ENCODE measurements at places on chromosomes 11 and 22. TPM values are rescaled to one million over a fixed set of nuclear protein-coding genes. Genes with fewer than 3 reads are reported as not detected.

The LRRC56 gene
- 3.0 TPM for polyA plus RNA-seq

The FAM83F gene
- polyA plus RNA-seq: 1.6 TPM

The SPI1 gene
- 2.5 TPM for polyA plus RNA-seq

The STK33 gene
- polyA plus RNA-seq: 25.3 TPM

The BRD1 gene
- 31.7 TPM for polyA plus RNA-seq

The RGL4 gene
- 3.1 TPM for polyA plus RNA-seq

The CAPN1 gene
- 73.4 TPM for polyA plus RNA-seq

The MED19 gene
- polyA plus RNA-seq: 21.2 TPM

The NEFH gene
- polyA plus RNA-seq: 9.9 TPM

The KLHDC7B gene
- polyA plus RNA-seq: 0.04 TPM

- peak; percentile 51 for DNase-seq
Measured at GRCh38 chr11:74702383-74703007, 28.7 kb downstream of the CHRDL2 start.

DNA sequence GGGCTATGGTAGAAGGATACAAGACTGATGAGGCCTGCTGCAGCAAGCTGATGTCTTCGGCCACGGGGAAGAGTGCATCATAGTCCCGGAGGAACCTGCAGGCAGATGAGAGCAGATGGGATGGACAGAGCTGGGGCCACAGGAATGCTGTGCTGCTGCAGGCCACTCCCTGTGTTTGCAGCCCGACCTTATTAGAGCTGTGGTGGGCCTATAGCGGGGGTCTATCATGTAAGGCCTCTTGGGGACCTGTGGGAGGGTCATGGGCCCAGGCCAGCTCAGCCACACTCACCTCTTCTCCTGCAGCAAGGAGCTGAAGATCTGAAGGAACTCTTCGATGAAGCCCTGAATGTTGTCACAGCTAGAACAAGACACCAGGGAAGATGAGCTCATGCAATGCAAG is 31.9 kb downstream of the ASCC2 start:
- DNase-seq: no peak

- no peak for DNase-seq
Measured at GRCh38 chr11:67366546-67366945, 6.9 kb downstream of the CLCF1 start.

- DNase-seq: no peak
Measured at GRCh38 chr11:34566208-34566551, 52.6 kb upstream of the ELF5 start.

DNA sequence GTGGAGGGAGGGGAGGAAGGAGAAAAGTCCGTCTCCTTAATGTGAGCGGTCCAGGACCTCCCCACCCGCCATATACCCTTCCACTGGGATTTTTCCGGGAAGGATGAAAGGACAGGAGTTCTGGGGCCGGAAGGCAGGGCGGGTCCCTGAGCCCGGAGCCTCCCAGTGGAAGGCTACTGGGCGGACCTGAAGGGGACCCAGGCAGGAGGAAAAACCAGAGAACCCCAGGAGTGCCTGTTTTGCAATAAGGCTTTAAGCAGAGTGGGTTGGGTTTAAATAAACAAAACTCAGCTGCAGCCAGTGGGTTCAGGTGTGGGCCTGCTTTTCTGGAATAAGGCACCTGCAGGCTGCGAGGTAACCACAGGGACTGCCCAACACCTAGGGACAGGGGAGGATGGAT is 1.7 kb upstream of the CELSR1 start:
- DNase-seq: no peak

DNA sequence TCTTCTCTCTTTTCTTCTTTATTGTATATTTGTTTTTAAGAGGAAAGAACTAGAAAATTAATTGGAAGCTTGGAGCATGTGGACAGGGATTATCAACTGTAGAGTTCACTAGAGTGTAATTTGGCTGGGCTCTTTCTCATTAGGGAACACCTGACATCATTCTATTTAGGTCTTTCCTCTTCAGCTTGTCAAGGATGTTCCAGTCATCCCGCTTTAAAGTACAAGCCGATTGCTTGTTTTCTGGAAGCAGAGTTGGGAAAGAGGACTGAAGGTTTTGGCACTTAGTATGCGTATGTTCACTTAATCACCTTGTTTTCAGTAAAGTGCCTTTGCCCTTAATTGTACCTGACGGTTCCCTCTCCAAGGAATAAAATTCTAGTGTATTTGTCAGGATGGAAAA is 111.6 kb downstream of the WNT11 start:
- DNase-seq: no peak

DNA sequence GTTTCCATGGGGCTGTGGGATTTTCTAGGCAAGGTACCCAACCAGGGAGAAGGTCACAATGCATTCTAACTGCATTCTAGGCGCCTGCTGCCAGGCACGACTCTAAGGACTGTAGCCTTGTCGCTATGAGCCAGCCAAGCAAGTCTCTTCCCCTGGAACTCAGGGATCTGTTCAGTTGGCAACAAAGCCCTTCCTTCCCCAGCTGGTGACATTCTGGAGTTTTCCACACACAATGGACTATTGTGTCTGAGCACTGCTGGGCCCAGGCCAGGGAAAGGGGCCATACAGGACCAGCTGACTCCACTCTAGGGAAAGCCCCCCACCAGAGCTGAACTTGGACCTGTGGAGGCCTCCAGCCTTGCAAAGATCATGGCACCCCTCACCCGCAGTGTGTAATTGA is 116.8 kb downstream of the RRAS2 start:
- no peak for DNase-seq

- DNase-seq: no peak
Measured at GRCh38 chr11:107898270-107898669, 30.0 kb upstream of the RAB39A start.

DNA sequence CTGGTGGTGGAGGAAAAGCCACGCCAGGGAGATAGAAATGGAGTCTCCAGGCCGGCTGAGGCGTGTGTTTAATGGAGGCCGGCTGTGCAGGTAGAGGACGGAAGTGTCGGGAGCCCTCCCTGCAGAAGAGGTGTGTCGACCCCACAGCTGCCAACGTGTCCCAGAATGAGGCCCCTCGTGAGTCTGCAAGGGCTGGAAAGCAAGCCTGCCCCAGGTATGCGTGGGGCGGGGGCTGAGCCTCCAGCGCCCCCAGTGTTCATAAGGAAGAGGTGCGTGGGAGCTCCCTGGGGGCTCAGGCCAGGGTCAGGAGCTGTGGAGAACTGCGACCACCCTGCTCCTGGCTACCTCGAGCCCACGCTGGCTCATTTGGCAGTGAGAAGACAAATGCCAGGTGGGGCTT is 38.0 kb upstream of the JAM3 start:
- no peak for DNase-seq

DNA sequence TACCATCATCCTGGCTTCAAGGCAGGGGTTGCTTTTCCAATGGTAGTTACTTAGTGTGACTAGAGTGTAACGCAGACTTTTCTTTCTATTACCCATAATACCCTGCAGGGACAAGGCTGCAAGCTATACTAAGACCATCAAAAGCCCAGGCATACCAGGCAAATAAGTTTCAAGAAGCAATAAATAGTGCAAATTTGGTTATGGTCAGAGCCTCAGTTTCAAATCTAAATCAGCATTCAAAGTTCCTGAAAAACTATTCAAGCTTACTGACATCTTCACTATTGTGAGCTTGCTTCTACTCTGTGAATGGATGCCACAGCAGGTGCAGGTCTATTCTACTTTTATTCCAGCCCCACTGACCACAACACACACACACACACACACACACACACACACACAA is 2.5 kb upstream of the HBB start:
- no peak for DNase-seq

- DNase-seq: no peak
Measured at GRCh38 chr11:24734742-24735237, 237.9 kb downstream of the LUZP2 start.
